ENCODE measurements at places on chromosomes 2 and 18.

DNA sequence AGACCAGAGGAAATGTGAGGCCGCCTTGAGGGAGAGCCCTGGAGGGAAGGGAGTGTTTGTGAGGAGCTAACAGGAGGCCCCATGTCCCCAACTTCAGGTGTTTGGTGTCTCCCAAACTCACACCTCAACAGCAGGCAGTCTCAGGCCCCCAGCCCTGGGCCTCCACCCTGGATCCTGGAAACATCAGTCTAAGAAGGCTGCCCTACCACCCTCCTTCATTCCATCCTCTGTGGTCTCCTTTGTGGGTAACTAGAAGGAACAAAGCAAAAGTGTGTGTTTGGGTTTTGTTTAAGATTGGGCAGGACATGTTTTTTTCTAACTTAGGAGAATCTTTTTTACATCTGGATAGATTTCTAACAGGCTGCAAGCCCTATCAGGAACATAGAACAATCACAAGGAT, 404.3 kb downstream of the BCL11A start:
- DNase-seq = no peak

- DNase-seq = no peak
Measured at GRCh38 chr2:233853353-233853752, 982 bp downstream of the HJURP start.

GRCh38 chr2:96108541-96109360, 7.6 kb downstream of the ADRA2B start:
- DNase-seq = no peak

- DNase-seq = no peak
Measured at GRCh38 chr2:105576050-105576439, 168.7 kb upstream of the NCK2 start.

GRCh38 chr2:6945087-6945813, 28.0 kb downstream of the RNF144A start:
- no peak for DNase-seq

DNA sequence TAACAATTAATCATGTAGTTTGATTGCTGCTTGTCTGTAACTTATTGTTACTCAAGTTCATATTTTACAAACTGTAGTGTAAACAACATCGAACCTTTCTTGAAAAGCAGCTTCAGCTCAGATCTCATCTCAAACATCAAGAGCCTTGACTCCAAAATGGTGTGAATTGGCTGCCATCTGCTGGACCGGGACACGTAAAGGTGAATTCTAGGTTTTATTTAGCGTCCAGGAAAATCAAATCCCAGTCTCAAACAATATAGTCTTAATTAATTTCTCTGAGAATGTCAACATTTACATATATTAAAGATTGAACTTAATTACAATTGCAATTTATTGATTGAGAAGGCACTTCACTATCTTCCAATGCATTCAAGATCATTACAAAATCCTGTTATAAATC, 453.0 kb downstream of the GALR1 start:
- peak; percentile 27 for DNase-seq

DNA sequence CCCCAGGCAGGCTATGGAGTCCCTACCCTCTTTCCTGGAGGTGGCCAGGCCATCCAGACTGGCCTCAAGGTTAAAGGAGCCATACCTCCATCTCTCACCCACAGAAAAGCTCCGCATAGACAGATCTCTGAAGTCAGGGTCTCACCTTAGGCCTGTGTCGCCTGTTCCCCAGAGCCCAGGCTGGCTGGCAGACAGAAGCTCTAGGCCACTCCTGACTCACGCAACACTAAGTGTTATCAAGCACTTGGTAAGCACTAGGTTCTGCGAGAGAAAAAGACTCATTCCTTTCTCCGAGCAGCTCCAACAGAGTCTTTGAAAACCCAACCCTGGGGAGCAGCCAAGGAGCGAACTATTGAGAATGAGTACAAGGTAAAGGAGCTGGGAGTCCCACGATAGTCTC, 6.1 kb downstream of the SMAD7 start:
- DNase-seq = no peak

DNA sequence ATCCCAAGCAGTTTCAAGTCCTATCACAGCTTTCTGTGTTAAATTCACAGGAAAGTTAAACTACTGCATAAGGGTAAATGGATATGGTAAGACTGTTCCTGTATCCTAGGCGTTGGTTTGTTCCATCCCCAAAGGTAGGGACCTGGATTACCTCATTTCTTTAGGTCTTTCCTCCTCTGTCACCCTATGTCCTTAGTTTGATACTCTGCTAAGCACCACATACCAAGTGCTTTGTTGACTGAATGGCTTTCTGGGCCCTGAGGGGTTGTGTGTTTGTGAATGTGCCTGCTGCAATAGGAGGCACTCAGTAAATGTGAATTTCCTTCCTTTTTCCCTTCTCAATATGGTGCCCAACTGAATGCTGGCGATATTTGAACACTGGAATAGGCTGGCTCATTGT, 7.8 kb downstream of the NOSTRIN start:
- DNase-seq = no peak

- DNase-seq = peak; percentile 31
Measured at GRCh38 chr18:46387441-46388131, 269.4 kb downstream of the LOXHD1 start.

DNA sequence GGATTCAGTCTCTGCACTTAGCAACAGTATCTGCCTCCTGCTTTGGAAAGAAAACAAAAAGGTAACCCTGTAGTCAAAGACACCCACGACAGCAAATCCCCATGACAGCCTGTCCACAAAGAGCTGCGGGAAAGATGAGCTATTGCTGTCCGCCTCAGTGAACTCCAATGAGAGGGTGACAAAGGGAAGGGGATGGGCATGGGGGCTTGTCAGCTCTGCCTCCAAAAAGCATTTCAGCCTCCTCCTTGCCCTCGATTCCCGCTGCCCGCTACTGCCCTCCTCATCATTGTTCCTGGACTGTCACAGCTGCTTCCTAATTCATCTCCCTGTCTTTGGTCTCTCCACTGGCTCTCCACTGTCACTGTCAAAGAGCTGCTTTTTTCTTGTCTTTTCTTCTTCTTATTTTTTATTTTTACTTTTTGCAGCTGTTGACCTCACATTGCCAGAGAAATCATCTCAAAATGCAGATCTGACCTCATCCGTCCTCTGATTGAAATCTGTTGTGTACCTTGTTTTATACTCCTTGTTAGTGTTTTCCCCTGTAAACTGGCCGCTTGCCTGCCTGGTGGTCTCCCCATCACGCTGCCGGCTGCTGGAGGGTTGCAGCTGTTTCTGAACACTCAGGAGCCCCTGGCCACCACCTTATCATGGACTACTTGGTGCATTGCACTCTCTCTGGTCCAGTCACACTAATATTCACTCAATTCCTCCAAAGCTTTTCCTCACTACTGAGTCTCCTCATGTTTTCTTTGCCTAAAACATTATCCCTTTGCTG, 7.9 kb upstream of the E2F6 start:
- DNase-seq = no peak

- no peak for DNase-seq
Measured at GRCh38 chr18:41999751-42000150, 44.7 kb downstream of the PIK3C3 start.

All from DMS 273 treated with DMSO at 0.1 percent for 48 hours (cell line).